SHP77 (cell line): ENCODE measurements at places on chromosomes 16 and 17.

DNA sequence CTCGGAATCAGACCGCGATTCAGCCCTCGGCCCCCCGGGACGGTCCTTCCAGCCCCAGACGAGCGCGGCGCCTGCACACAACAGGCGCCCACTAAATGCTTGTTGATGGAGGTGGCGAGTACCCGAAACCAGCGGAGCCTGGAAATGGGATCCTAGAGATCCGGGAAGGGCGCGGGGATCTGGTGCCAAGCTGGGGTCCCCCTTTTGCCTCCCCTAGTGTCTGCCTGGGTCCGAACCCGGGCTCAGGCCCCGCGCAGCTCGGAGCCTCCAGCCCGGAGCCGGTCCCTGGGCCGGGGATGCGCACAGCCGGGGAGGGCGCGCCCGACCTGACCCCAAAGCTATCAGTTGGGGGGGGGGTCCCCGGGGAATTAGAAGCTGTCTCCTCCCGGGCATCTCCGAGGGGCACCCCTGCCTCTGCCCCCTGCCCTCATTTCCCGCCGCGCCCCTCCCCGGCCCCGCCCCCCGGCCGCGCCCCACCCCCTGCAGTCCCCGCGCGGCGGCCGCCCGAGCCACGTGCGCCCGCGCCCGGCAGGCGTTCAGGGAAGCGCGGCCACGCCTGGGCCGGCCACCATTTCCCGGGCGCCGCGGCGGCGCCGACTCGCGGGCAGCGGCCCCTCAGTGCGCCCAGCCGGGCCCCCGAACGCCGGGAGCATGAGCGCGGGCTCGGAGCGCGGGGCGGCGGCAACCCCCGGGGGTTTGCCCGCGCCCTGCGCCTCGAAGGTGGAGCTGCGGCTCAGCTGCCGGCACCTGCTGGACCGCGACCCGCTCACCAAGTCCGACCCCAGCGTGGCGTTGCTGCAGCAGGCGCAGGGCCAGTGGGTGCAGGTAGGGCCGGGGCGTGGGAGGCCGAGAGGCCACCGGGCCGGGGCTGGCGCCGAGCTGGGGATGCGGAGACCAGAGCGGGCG, at the start of gene CPNE7:
Gene CPNE7 (plus strand): TSS at position 512 of the 906 bp plus-strand sequence. CDS start 140 bp downstream, at position 652.
- no peak for DNase-seq

GRCh38 chr16:10589109-10589508, 8.7 kb upstream of the EMP2 start:
- no peak for DNase-seq

GRCh38 chr16:57373117-57373947, 1.0 kb downstream of the CX3CL1 start:
- no peak for DNase-seq

DNA sequence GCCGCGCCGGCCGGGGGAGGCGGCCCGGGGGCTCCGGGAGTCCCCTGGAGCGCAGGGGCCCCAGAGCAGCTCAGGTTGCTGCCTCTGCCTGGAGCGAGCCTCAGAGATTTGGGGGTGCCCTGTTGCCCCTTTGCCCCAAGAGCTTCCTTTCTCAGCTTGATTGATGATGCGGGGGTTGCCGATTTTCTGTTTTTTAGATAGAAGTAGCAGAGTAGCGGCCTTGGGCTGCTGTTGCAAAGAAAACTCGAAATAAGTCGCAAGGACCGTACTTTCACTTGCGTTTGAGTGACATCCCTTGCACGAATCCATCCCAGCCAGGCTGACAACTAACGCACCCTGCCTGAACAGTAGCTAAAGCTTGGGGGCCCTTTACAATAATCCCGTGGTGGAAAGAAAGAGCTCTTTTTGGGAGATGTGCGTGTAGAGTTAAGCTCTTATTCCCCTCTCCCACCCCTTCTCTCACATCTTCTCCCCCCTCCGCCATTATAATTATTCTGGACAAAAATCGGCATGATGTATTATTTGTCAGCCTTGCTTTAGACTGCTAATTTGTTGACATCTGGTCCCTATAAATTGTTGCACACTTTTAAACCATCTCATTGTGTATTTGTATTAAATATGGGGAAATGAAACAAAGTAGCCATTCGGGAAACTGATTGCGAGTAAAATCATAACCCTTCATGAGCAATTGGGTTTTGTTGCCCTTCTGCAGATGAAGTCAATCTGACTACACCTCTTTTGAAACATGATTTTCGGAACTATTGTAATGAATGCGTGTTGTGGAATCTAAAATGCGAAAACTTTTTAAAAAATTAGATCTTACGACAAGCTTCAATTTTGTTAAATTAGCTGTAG, 873 bp downstream of the USP10 start:
- peak; percentile 14 for DNase-seq

DNA sequence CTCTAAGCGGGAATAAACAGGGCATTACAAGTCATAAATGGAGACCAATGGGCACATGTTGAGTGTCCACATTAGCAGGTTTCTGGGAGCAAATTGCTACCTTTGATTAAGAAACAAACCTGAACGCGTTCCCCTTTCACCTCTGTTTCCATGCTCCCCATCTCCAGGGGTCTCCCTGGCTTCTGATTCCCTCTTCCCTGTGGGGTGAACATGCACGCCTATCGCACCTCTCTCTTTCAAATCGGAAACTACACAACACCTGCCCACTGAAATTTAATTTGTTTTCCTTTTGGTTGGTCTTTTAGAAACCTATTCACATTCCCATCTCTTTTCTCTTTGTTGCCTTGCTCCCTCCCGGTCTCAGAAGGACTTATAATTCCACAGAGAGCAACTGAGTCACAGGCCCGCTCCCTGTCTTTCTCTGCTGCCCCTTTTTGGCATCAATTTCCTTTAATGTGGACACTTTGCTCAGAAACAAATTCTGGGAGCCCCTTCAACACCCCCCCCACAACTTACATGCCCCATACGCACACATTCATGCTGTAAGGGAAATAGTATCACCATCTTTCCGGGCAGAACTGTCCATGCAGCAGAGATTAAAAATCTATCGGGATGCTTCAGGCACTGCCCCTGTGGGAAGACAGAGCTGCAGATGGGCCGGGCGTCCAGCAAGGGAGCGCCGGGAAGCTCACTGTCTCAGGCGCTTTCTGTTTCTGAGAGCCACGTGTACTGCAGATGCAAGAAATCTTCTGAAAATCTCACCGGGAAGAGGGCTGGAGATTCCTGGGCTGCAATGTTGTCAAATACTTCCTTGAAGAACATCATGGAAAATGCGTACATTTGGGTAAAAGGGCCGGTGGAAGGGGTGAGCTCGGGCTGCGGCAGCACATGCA, 7.2 kb upstream of the FOXF1 start:
- DNase-seq: no peak

GRCh38 chr17:10172241-10172741, 26.1 kb downstream of the GAS7 start:
- DNase-seq: no peak

DNA sequence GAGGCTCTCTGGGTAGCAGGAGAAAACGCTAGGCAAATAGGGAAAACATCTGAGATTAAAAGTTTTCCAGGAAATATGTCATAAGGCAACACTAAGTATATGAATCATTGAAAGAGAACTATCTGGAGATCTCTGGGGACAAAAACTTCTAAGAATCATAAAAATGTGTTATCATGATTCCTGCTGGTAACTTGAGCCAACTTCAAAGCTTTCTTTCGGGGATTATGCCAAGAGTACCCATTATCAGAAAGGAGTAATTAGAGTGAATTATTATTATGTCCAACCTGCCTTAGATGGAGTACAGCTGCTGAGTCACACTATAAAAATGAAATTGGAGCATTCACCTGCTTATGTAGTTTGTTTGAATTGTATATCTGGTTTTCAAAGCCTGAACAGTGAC, 488.5 kb upstream of the SOX9 start:
- no peak for DNase-seq

DNA sequence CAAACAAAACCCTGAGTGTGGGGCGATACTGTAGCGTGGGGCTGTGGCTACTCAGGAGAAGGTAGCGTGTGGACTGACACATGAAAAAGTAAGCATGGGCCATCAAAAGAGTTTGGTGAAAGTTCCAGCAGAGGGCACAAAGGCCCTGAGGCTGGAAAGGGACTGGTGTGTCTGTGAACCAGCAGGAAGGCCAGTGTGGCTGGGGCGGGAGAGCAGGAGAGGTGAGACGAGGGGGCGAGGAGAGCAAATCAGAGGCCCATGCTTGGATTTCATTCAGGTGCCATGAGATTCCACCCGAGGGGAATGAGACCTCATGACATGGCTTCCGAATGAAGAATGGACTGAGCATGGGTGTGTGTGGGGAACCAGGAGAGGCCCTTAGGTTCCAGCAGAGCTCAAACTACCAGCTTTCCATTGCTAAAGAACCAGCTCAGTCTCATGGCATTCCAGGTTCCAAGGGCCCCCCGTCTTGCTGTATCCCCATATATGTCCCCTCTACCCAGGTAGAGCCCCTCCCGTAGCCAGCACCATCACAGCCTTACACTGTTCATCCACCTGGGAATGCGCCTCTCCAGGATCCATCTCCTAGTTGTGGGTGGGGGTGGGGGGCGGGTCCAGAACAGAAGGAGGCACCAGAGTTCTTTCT, 31.1 kb downstream of the TRPV2 start:
- no peak for DNase-seq

GRCh38 chr16:72787130-72787513, 260.8 kb downstream of the ZFHX3 start:
- DNase-seq: no peak

GRCh38 chr17:62800585-62800984, 7.5 kb downstream of the MARCHF10 start:
- no peak for DNase-seq

DNA sequence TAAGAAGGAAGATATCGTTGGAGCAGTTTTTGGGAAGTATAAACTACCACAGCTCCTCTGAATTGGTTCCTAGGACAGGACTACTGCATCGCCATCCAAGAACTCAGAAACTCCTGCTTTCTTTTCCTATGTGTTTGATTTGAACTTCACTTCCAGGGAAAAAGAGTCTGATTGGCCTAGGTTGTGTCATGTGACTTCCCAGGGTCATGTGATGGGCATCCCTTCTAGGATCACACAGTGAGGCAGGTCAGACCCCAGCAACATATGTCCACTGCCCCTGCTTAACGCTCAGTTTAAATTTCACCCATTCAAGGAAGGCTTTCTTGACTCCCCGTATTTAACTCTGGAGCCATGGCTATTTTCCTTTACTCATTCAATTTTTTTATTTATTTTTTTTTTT, 445.2 kb upstream of the SALL1 start:
- DNase-seq: no peak

GRCh38 chr16:47617732-47618131, 156.6 kb downstream of the PHKB start:
- DNase-seq: no peak

- no peak for DNase-seq
Observed at GRCh38 chr16:72018470-72018869, 9.9 kb downstream of the DHODH start.

- DNase-seq: no peak
Observed at GRCh38 chr17:6394055-6394606, 40.8 kb downstream of the AIPL1 start.

- DNase-seq: no peak
Observed at GRCh38 chr17:66089764-66090163, 102.2 kb downstream of the CEP112 start.

DNA sequence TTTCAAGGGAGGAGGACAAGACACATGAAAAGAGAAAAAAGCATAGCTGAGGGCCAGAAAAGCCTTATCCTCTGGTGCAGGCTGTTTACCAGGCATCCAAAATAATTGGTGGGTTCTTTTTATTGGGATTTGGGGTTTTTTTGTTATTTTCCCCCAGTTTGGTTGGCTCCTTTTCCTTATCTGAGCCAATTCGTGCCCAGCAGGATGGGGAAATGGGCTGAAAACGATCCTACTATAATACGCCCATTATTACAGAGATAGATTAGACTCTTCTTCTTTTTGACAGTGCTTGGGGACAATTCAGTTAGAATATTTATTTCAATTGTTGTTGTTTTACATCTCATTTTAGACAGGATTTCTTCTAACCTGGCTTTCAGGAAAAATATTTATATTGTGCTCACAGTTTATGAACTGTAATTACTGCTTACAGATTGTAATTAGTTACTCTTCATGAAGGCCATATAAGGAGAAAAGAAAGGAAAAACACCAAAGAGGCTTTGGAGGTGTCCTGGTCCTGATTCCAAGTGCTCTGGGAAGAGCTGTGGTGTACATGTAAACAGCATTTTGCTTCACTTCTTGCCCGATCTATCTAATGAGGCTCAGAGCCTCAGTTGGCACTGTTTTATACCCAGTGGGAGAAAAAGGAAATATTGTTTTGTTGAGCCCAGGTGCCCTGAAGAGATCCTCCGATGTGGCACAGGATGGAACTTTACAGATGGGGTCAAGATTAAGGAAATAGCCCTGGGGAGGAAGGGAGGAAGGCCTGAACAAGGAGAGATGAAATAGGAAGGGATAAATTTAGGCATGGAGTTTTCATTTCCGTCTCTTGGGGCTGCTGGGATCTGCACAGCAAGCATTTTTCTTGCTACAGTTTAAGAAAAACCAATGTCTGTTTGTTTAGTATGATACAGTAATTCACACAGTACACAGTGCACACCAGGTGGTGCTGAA, 611 bp upstream of the ANKRD40 start:
- DNase-seq: no peak

DNA sequence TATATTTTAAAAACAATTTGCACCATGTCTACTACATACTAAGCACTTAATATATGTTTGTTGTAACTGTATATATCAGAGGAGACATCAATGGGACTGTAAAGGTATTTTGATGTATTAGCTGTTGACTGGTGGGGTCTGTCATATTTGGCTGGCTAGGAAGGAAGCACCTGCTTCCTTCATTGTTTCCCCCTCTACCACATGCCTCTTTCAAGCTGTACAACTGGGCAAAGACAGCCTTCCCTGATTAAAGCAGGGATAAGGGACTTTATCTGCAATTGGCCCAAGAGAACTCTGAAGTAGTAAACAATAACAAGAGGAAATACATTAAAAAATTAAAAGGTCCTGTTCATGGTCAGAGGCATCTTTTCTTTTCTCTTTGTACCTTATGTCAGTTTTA, 5.5 kb upstream of the SLFN12L start:
- no peak for DNase-seq

DNA sequence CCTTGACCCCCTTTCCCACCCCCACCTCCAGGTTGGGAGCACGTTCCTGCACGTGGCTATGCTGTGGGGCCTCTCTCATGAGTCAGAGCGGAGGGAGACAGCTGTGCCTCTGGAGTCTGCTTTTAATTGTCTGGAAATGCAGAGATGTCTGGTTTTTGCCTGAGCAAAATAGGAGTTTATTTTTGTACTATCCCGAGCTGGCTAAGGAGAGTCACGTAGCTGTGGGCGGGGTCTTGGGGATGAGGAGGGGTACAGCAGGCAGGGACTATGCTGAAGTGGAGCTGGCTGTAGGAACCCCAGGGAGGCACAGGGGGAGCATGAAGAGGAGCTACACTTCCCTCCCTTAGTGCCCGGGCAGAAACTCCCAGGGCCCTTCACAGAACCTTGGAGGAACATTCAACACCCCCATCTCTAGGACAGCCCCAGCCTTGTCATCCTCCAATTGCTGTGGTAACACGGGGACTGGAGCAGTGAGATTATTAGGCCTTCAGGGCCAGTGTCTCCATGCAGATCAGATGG, 44.7 kb upstream of the LGALS9 start:
- DNase-seq: no peak
